ENCODE measurements at places on chromosomes 7 and 10. TPM values are rescaled to one million over a fixed set of nuclear protein-coding genes. Genes with fewer than 3 reads are reported as not detected.

The CPA2 gene
- not detected for total RNA-seq

The HOXA5 gene
- total RNA-seq = 8.3 TPM

The PRDX3 gene
- 114 TPM for total RNA-seq

The RPEL1 gene
- 0.57 TPM for total RNA-seq

The SLC18A3 gene
- not detected for total RNA-seq

GRCh38 chr7:110090110-110090820, 1000.7 kb upstream of the LRRN3 start:
- H3K4me1 ChIP-seq = no peaks in the 10 kb centered on the region
- H3K36me3 ChIP-seq = no peaks in the 10 kb centered on the region
- H3K27ac ChIP-seq = no peak overlapping the region
- DNase-seq = peak; percentile 7
- no peaks in the 10 kb centered on the region for H3K27me3 ChIP-seq

DNA sequence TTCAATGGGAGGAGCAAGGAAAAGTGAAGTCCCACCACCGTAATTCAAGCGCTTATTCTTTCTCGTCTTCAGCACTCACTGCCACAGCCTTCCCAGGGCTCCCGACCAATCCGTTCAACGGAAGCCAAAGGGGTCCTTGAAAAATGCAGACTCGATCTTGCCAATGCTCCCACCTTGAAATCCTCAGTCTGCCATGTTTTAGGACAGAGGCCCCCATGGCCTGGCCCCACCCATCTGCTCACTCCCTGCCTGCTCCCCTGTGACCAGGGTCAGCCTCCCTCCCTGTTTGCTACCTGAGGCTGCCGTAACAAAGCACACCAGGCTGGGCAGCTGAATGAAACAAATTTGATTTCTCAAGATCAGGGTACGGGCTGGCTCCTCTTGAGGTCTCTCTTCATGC, 3.0 kb upstream of the DNAAF5 start:
- DNase-seq = no peak
- H3K27me3 ChIP-seq = no peaks in the 10 kb centered on the region
- peaks cover 11% of the 10 kb centered on the region for H3K4me1 ChIP-seq
- peaks cover 57% of the 10 kb centered on the region for H3K36me3 ChIP-seq
- no peak overlapping the region for H3K27ac ChIP-seq

DNA sequence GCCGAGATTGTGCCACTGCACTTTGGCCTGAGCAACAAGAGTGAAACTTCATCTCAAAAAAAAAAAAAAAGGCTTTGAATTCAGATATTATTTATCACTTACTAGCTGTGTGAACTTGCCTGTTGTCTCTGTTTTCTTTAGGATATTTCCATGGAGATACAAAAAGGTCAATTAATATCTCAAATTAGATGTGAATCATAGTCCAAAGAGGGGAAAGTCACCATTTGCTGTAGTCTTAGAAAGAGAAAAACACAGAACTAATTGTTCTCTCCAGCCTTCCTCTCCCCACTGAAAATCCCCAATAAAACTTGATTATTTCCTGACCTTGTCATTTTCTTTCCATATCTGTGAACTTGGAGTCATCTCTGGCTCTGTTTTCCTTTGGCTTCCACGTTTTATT, 21.2 kb downstream of the HEPACAM2 start:
- H3K4me1 ChIP-seq = no peaks in the 10 kb centered on the region
- H3K36me3 ChIP-seq = no peaks in the 10 kb centered on the region
- H3K27me3 ChIP-seq = no peaks in the 10 kb centered on the region

DNA sequence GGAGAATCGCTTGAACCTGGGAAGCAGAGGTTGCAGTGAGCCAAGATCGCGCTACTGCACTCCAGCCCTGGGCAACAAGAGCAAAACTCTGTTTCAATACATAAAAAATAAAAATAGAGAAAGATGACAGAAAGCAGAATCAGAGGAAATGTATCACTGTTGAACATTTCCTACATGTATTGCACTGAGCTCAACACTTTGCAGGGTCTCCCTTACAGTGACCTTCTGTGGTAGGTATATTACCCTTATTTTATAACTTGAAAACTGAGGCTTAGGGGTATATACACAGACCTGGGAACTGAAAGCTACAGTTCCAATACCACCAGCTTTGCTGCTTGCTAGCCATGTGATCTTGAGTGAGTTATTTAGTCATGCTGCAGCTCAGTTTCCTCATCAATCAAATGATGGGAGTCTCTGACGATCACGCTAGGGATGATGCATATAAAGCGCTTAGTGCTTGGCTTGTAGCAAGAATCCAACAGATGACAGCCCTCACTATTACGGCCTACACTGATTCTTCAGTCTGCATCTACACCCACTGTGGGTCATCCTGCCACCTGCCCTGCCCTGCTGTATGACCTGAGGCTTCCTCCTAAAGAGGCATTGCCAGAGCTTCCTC, 99.0 kb downstream of the PDE1C start:
- no peaks in the 10 kb centered on the region for H3K36me3 ChIP-seq
- no peaks in the 10 kb centered on the region for H3K27me3 ChIP-seq
- H3K4me1 ChIP-seq = peaks cover 24% of the 10 kb centered on the region
- no peak for DNase-seq

DNA sequence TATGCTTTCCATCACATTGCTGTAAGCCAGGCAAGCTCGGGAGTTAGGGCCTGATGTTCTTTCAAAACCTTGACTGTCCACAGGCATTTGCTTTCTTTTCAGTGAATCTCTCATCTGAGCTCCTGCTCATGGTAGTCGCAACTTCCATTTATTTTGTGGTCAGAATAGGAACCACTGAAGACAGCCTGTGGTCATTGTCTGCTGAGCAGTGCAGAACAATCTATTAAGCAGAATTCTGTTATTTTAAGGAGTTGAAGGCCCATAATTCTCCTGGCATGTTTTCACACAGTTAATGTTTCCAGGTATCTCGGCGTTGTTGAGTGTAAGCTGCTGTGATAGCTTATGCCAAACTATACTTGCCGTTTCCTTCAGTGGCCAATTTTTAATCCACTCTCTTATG, 491.1 kb upstream of the AKR1E2 start:
- H3K4me3 ChIP-seq = no peak overlapping the region
- DNase-seq = no peak
- H3K27ac ChIP-seq = no peak overlapping the region
- no peaks in the 10 kb centered on the region for H3K36me3 ChIP-seq

- no peak overlapping the region for H3K4me3 ChIP-seq
- H3K27me3 ChIP-seq = no peaks in the 10 kb centered on the region
- peaks cover 40% of the 10 kb centered on the region for H3K4me1 ChIP-seq
- peak overlapping the region; percentile 1 for H3K27ac ChIP-seq
- no peaks in the 10 kb centered on the region for H3K36me3 ChIP-seq
Observed at GRCh38 chr10:55449981-55450380, 649.0 kb upstream of the PCDH15 start.

GRCh38 chr10:114519306-114519669, 115.0 kb upstream of the AFAP1L2 start:
- H3K27ac ChIP-seq = peak overlapping the region; percentile 95
- peaks cover 59% of the 10 kb centered on the region for H3K4me1 ChIP-seq
- DNase-seq = peak; percentile 80
- H3K4me3 ChIP-seq = peak overlapping the region; percentile 18
- H3K36me3 ChIP-seq = peaks cover 38% of the 10 kb centered on the region

DNA sequence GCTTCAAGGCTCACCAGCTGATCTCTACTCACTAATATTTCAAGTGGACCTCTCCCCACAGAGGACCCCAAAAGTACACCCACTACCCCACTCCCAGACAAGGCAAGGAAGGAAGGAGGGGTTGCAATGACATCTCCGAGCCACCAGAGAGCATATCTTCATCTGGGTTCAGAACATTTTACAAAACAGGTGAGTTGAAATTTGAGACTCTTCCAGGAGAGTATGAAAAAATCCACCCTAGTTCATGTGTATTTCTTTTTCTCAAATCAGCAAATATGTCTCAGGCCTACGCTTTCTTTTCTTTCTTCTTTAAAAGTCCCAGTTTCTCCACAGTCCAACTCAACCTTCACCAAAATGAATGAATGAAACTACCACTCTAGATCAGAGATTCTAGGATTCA, 61.9 kb downstream of the SGMS1 start:
- no peak for DNase-seq
- no peaks in the 10 kb centered on the region for H3K27me3 ChIP-seq
- H3K36me3 ChIP-seq = no peaks in the 10 kb centered on the region
- no peak overlapping the region for H3K4me3 ChIP-seq
- no peak overlapping the region for H3K27ac ChIP-seq

DNA sequence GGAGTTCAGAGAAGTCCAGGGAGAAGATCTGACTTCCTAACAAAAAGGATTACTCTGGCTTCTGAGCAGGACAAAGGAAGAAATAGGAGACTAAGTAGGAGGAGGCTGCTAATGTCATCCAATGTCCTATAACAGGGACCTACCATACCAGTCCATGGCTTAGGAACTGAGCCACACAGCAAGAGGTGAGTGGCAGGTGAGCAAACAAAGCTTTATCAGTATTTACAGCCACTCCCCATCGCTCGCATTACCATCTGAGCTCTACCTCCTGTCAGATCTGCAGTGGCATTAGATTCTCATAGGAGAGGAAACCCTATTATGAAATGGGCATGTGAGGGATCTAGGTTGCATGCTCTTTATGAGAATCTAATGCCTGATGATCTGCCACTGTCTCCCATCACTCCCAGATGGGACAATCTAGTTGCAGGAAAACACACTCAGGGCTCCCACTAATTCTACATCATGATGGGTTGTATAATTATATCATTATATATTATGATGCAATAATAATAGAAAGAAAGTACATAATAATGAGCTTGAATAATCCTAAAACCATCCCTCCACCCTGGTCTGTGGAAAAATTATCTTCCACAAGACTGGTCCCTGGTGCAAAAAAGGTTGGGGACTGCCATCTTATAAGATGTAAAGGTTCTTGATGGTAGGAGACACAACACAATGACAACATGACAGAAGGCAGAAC, 487.4 kb downstream of the PLXDC2 start:
- H3K36me3 ChIP-seq = no peaks in the 10 kb centered on the region
- H3K27ac ChIP-seq = no peak overlapping the region
- no peak overlapping the region for H3K4me3 ChIP-seq
- DNase-seq = no peak
- H3K4me1 ChIP-seq = no peaks in the 10 kb centered on the region
